Activated CD4-positive, CD25-positive, alpha-beta regulatory T cell treated with anti-CD3 and anti-CD28 coated beads, Interleukin-2, amount 50 U/mL, for 16 hours (primary cell): ENCODE measurements at places on chromosomes 12 and 14.

DNA sequence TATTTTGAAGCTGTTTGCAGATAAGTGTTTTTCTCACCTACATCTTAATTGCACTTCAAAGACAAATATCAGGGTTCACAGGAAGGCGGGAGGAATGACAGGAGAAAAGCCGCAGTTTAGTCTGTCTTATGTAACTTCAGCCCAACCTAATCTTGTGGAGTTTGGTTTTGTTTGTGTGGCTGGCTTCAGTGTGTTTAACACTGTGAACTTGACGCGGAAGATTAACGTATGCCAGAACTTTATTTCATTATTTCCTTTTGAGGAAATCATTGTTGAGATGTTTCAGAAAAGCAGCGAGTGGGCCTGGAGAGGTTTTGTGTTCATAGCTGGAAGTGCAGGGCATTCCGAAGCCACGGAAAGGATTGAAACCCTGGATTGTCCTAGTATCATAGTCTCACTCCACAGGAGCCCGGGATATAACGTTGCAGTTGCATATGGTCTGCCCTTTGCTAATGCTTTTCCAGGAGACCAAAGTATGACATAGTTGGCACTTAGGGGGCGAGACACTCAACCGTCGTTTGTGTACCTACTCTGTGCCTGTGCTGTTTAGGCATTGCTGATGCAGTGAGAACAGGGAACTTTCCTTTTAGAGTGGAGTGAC, 2.0 kb downstream of the PELI2 start:
- no peak for DNase-seq

DNA sequence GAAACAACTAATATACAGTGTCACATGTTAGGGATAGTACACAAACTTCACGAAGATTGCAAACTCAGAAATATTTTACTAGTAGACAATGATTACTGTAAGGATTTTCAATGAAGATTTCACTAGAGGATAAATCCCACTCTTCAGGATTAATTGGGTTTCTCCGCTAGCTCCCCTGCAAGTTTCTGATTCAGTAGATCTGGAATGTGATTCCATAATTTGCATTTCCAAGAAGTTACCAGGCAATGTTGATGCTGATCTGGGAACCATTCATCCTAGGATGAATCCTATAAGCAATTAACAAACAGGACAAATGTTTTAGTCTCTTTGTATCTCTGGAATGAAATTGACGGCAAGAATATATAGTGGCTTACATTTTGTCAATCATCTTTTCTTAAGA, 272.4 kb downstream of the ALX1 start:
- DNase-seq, result no peak

GRCh38 chr14:100780646-100781355, 45.1 kb upstream of the MEG3 start:
- DNase-seq, result no peak

DNA sequence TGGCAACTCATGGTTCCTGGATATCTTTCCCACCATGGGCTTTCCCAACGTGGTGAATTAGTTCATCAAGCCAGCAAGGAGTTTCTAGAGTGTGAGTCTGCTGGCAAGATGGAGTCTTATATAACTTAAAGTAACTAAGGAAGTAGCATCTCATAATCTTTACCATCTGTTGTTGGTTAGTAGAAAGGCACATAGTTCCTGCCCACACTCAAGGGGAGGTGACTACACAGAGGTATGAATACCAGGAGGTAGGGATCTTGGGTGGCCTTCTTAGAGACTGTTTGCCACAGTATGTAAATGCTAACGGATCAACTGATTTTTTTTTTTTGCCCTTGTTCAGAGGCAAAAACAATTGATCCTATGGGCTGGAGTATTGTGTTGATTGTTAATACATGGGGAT, 446.9 kb downstream of the ATP23 start:
- DNase-seq, result no peak

DNA sequence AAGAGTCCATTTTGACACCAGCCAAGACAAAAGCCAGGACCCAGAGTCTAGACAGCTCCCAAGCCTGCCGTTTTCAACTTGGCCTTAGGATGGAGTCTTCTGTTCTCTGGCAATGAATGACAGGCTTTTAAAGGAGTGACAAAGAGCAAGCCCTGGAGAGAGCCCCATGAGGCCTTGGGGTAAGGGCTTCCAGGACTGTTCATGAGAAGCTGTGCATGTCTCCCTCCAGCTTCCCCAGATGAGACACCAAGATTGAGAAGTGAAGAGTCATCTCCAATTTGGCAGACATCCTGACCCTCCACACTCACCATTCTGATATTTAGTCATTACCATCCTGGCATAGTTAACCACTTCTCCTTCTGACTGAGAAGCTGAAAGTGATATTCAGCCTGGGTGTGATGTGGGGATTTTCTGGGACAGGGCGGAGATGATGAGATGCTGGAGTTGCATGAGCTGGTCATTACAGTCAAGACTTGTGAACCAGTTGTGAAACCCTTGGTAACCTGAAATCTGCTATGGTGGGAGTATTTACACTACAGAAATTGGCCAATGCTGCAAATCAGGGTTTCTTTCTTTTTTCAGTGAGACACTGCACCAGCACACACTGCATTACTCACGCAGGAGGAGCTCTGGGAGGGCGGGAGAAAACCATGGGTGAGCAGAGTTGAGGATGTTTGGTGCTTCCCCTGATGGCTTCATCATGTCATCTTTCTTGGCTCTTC, 77.8 kb downstream of the VCPKMT start:
- DNase-seq, result peak; percentile 29

- DNase-seq, result no peak
Observed at GRCh38 chr12:123441523-123442164, 5.2 kb upstream of the RILPL2 start.

DNA sequence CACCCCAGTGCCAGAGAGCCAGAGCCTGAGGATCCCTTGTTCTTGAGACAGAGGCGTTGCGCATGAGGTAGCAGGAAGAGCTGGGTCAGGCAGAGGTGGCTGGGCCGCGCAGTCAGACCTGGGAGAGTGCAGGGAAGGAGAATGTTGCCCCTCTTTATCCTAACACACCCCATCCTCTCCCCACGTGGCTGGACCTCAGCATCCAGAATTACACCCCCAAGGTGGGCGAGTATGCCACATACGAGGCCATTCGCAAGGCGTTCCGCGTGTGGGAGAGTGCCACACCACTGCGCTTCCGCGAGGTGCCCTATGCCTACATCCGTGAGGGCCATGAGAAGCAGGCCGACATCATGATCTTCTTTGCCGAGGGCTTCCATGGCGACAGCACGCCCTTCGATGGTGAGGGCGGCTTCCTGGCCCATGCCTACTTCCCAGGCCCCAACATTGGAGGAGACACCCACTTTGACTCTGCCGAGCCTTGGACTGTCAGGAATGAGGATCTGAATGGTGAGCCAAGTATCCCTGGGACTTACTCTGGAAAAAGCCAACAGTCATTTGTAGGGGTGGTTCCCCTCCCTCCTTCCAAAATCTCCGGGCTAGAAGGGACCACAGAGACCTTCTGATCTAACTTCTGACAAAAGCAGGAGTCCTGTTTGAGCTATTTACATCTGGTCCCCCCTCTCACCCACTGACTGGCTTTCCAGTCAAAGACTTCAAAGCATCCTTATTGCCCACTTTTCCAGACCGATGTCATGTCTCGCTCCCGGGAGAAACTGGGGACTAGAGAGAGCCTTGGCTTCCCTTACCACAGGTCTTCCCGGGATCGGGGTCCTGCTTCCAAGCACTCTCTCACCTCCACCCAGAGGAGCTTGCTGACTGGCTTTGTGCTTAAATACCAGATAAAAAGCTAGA, 6.1 kb downstream of the MMP14 start:
- DNase-seq, result no peak

GRCh38 chr12:101878243-101878821, 952 bp downstream of the DRAM1 start:
- DNase-seq, result no peak

- DNase-seq, result no peak
Observed at GRCh38 chr14:71143381-71144290, 236.4 kb downstream of the PCNX1 start.

DNA sequence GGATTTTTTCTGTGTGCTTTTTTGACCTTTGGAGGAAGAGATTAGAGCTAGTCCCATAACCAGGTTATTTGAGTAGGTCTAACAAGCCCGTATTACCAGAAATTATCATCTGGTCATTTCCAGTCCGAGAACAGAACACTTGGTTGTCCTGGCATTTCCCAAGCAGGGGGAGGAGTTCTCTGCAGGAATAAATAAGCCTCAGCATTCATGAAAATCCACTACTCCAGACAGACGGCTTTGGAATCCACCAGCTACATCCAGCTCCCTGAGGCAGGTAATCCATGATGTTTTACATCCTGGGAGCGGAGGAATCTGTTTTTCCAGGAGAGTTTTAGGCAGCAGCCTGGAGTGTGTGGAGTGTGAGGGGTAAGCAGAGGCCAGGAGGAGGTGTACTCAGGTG, at the start of gene SERPINA3:
Gene SERPINA3, plus strand, starts transcription at position 218 of the 400 bp plus-strand sequence. CDS start 2,051 bp downstream, outside the sequence.
- no peak for DNase-seq

GRCh38 chr12:69204191-69204590, 35.2 kb upstream of the CPSF6 start:
- DNase-seq, result no peak

GRCh38 chr14:76647697-76648298, 113.5 kb upstream of the VASH1 start:
- no peak for DNase-seq

- DNase-seq, result no peak
Observed at GRCh38 chr12:39451977-39452376, 9.1 kb upstream of the KIF21A start.

- no peak for DNase-seq
Observed at GRCh38 chr12:47881051-47881450, 23.7 kb downstream of the VDR start.

GRCh38 chr12:12224240-12224940, 42.5 kb downstream of the LRP6 start:
- DNase-seq, result no peak

DNA sequence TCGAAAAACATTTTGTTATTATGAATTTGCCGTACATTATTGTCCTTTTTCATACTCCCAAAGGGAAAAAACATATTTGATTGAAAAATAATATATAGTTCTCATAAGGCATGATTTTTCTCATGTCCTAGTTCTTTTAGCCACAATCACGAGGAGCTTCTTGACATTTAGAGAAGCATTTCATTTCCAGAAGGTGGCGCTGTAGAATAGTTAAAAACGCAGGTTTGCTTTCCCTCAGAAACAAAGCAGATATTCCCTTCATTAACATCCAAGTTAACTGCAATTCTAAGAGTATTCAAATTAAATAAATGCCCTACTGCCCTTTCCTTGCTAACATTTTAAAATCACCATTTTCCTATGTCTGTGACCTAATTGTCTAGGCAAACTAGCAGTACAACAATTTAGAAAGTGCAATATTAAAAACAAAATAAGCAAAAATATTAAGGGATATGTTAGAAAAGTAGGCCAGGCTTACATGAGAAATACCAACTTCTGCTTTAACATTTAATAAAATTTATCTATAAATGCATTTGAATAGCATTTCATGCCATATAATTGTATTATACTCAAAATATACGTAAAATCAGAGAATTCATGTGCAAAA, 10.9 kb upstream of the PIK3C2G start:
- no peak for DNase-seq

GRCh38 chr14:96100161-96101064, 61.3 kb downstream of the C14orf132 start:
- DNase-seq, result no peak

DNA sequence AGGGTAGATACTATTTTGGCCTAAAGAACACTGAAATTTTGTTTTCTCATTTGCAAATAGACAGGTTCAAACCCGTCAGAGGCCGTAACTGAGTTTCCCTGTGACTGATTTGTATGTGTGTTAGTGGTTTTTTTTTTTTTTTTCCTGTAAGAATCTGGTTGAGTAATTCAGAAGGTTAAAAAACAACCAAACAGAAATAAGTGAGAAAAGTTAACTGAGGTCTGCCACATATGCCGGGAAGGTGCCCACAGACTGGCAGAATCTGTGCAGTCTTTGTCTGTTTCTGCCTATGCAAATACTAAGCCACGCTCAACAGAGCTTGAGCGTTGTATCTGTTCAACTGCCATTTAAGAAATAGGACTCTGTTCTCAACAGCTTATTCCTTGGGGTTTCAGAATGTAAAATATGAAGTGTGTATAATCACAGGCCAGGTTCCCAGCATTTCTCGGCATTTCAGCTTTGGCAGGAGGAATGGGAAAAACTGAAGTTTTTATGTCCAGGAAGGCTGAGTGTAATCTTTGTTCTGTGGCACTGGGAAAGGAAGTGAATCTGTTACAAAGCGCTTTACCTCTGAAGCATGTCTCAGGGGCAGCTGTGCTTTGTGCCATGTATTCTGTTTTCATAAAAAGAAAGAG, 181.9 kb downstream of the PRKCH start:
- peak; percentile 21 for DNase-seq

DNA sequence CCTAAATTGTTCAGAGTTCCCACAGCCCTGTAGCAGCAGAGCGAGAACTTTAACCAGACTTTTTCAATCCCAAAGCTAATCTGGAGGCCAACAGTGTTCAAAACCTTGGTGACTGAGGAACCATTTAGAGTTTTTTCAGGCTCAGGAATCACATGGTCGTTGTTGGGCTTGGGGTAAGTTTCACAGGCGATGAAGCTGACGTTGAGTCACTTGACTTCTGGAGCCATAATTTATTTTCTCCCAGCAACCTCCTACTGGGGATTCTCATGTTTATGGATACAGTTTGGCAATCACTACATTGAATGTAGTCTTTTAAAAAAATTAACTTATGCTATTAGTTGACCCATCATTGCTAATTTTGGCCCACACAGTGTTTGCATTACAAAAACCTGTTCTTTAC, 34.5 kb downstream of the SSPN start:
- no peak for DNase-seq

DNA sequence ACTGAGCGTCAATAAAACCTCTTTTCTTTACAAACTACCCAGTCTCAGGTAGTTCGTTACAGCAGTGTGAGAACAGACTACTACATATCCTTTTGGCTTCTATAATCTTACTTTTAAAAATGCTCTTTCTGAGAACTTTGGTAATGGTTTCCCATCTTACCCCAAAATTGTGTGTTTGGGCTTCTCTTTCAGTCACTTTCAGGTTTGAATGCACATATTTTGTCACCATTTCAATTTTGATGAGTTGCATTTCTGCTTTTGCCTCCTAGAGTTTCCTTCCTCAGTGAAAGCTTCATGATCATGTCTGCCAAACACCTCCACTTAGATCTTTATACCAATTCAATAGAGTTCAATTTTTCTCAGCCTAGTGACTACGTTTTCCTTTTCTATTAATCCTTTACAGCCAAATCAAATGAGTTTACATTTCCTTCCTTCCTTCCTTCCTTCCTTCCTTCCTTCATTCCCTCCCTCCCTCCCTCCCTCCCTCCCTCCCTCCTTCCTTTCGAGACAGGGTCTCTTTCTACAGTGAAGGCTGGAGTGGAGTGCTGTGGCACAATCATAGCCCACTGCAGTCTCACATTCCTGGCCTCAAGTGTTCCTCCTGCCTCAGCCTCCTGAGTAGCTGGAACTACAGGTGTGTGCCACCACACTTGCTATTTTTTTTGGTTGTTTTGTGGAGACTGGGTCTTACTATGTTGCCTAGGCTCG, 124.9 kb downstream of the BCAT1 start:
- DNase-seq, result no peak

DNA sequence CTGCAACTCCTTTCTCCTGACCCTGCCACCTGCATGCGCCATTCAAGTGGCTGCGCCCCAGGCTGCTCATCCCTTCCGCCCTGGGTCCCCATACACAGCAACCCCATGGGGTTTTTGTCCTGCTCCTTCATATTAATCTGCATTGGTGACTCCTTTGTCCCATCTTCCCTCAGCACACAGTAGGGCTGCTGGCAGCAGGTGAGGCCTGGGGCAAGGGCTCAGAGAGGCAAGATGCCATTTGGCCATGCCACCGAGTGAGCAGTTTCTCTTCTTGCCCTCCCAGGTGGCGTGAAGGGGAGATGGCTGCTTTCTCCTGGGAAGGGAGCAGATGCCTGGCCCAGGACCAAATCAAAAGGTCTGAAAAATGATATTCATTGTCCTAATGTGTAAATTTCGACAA, 9.1 kb downstream of the RTL1 start:
- no peak for DNase-seq

- no peak for DNase-seq
Observed at GRCh38 chr14:73142216-73142615, 5.9 kb downstream of the PSEN1 start.
